Ecto neural progenitor cell (in vitro differentiated cells): ENCODE measurements at places on chromosomes 7 and 10.

- no peak for DNase-seq
Measured at GRCh38 chr10:20714518-20714917, 182.6 kb downstream of the NEBL start.

GRCh38 chr10:132408367-132408781, 11.4 kb downstream of the PWWP2B start:
- DNase-seq, result no peak

DNA sequence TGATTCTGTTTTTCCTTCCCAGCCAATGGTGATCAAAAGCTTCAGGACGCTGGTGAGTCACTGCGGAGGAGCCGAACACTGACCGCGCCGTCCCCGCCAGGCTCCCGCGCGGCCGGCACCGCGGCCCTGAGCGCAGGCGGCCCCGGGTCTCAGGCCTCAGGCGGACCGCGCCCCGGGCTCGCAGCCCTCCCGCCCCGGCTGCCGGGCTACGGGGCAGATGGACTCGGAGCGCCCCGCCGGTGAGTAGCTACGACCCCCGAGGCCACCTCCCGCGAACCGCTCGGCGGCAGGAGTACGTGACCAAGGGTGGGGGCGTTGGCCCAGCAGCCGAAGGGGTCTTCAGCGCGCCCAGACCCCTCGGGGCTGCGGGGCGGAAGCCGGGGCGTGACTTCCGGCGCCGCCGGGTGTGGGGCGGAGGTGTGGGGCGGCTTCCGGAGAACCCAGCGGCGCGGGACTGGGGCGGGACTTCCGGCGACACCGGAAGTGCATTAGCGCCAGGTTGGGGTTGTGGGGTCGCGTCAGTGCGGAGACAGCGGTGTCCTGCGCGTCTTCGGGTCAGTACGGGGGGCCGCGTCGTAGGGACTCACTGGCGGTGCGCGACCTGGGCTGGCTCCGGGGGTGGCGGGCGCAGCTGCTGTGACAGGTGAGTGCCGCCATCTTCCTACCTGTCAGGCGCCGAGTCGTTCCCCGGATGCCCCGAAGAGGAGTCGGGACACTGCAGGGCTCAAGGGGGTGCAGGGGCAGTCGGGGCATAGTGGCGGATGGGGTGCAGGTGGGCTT, at the start of gene WDR37:
TSS of gene WDR37 (plus strand) at position 60 of the 780 bp plus-strand sequence. CDS start 15,771 bp downstream, outside the sequence.
- DNase-seq, result peak; percentile 94

DNA sequence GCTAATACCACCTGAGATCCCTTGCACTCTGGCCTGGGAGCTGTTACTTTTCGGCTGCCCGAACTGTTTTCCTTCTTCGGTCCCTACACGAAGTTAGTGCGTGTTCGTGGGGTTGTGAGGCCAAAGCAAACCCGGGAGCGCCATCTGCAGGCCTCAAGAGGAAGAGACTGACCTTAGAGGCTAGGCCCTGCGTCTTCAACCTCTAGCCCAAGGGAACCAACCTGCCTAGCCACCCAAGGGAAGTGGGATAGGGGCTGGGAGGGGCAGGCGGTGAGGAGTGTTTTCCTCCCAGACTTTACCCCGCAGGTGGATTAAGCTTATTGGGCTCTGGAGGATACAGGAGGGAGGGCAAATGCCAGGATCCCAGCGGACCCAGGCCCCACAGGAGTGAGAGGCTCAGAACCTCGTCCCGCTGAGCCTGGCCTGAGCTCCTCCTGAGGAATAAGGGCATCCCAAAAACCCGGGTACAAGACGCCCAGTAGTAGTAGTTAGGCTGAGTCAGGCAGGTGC, 1.7 kb upstream of the PAX2 start:
- peak; percentile 79 for DNase-seq

DNA sequence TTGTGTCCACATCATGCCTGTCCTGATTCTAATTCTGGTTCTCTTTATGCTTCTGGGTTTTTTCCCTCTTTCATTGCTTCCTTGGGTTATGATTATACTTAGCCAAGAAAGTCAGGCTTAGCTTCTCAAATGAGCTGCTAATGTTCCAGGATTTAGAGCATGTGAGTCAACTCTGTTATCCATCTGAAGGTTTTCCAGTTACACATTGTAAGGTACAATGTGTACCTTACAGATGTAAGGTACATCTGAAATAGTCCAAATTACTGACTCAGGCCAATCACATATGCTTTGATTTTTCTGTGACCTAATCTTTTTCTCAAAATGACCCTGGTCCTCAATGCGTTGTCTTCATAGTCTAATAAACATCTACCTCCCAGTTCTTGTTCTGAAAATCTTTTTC, 13.3 kb upstream of the MIOS start:
- no peak for DNase-seq

- no peak for DNase-seq
Measured at GRCh38 chr10:99927721-99928280, 81.9 kb downstream of the DNMBP start.

- no peak for DNase-seq
Measured at GRCh38 chr10:16986082-16986405, 143.6 kb downstream of the CUBN start.

DNA sequence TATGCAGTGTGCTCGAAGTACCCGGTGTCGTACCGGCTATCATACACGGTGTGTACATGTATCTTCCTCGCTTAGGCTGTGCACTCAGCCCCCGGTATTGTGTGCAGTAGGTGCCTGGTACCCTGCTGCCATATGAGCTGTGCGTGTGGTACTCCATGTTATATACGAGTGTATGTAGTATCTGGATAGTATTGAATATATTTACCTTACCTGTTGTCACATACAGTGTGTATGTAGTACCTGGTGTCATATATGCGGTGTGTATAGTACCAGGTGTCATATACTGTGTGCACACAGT, 1.2 kb downstream of the ZMYND11 start:
- no peak for DNase-seq

- DNase-seq, result no peak
Measured at GRCh38 chr7:4065190-4065589, 616.9 kb upstream of the FOXK1 start.

DNA sequence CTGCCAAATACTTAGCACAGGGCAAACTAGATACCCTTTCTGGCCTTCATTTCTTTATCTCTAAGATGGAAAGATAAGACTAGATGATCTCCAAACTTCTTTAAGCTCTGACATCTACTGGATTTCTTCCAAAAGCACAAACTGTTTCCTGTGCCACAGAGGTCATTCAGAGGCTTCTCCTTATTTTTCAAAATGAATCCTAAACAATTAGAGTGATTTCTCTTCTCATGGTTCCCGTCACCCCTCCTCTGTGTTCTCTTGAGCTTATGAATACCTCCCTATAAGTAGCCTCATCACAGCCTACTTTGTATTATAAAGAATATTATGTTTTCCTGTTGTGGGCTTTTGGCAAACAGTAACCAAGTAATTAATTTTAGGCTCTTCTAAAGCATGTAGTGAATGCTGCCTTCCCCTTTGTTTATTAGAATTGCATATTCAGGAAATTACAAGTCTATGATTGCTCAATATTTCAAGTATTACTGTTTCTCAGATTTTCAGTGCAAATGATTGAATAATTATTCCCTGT, 179.5 kb downstream of the REEP3 start:
- DNase-seq, result no peak

DNA sequence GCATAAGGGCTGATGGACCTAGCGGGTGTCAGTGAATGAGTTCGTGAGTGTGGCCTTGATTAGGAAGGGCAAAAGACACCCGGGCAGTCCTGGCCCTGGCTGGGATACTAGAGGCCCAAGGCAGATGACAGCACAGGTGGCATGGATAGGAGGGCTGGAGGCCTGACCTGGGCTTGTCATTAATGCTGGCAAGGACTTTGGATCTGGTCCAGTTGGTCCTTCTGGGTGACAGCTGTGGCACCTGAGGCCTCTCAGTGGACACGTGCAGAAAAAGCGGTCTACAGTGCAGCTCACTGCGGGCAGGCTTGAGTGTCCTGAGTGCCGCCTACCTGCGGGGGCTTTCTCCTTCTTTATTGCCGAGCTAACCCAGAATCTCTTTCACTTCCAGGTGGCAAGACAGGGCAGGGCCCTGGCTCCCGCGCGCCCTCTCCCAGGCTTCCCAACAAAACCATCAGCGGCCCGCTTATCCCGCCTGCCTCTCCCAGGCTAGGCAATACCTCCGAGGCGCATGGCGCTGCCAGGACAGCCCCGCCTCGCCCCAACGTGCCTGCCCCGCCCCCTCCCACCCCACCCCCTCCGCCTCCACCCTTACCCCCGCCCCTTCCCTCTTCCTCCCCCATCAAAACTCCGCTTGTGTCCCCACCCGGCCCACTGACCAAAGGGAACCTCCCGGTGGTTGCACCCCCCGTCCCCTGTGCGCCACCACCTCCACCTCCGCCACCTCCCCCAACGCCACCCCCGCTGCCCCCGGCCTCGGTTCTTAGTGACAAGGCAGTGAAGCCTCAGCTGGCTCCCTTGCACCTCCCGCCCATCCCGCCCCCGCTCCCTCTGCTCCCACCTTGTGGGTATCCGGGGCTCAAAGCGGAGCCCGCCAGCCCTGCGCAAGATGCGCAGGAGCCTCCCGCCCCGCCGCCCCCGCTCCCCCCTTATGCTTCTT, 77.4 kb downstream of the WIPF3 start:
- DNase-seq, result peak; percentile 73

DNA sequence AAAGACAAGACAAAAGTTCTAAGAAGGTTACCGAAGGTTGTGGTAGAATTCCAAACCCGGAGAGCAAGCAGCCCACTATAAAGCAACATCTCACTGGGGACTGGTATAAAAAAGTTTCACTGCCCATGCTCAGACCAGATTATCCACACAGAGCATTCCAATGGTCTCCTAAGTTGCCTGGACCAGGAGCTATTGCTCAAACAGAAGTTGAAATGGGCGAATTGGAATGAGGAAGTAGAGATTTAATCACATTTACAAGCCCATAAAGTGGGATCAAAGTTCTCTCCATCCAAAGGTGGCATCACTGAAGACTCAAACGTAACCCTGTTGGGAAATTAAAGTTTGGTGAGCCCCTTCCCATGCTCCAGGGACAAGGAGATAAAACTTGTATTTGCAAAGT, 19.8 kb downstream of the OR2F1 start:
- DNase-seq, result no peak

DNA sequence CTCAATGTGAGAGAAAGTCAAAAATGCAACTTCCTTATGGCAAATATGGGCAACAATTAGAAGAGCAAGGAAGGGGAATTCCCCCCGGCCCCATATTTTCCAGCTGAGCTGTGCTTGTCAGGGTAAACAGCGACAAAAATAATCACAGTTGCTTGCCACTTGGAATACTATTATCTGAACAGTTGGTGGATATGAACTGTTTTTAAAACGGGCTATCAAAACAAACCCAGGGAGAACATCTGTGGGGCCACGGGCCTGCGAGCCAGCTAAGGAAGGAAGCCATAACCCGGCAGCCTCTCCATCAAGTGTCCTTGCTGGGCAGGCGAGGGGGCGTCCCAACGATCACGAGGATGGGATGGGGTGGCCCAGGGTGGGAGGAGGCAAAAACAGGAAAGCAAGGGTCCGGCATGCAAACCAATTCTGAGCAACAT, 228.4 kb downstream of the ARHGAP12 start:
- DNase-seq, result no peak
